ENCODE measurements at places on chromosomes 2 and 18.

- DNase-seq, result no peak
These were observed 36.4 kb upstream of the GAREM2 start for GRCh38 chr2:26136451-26136850.

DNA sequence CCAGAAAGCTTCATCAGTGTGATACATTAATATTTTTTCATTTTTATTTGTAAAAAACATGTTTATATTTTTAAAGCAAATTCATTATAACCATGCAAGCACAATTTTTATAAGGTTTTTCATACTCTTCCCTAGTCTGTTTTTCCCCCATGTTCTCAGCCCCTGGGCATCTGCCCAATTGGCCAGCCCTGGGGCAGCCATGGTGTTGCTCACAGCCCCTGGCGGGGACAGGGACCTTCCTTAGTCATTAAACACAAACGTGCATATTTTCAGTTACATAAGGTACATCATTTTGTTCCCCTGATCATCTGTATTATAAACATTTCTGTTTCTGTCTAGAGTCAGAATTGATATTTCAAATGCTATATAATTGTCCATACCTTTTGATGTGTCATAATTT, 150.0 kb downstream of the ESCO1 start:
- no peak for DNase-seq

DNA sequence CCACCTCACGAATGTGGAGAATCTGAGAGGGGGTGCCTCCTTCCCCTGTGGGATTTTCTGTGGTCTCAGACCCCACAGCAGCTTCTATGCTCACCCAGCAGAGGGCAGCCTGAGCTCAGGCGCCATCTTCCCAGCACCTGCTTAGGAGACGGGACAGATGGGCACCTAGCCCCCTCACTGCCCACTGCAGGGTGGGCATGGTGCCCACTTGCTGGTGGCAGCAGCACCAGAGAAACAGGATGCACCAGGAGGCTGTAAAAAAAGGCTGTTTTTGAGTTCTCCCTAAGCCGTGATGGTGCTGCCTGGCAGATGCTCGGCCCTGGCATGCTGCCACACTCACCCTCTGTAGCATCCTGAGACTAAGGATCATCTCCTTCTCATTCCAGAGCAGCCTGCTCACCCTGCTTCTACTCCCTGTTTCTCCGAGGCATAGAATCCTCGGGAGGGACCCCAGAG, 19.1 kb upstream of the SLC20A1 start:
- DNase-seq, result no peak

DNA sequence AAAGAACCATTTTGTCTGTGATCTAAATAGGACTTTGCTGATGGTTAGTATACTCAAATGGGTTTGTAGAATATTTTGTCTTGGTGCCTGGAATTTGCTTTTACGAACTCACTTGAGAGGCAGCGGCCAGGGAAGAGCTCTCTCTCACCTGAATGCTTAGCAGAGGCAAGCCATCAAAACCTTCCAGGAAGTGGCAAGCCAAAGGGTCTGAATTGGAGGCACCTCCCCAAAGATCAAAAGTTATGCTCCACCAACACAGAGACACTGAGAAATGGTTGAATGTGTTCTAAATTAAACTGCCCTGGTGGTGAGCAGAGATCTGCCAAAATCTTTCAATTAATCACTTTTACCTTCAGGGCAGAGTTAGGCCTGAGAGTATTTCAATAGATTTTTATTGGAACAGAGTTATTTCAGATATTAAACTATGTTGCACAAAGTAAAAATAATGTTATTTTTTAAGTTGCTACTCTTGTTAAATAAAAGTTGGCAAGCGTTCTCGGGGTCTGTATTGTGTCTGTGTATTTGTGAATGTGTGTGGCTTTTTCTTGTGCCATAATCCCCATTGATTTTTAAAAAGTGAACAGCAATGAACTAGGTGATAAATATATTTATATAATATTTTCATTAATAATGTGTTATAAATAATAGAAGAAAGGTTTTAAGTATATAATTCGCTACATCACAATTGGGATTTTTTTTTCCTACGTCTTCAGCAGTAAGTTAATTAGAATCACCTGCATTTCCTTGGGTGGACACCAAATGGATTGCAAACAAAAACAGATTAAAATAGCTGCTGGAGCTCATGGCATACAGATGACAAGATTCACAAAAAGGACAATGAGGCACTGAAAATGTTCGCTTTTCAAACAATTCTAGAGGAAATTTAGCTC, 416.1 kb downstream of the ARHGAP15 start:
- DNase-seq, result no peak

All from AG09319 (cell line).